ENCODE measurements at places on chromosomes 1 and 21.

DNA sequence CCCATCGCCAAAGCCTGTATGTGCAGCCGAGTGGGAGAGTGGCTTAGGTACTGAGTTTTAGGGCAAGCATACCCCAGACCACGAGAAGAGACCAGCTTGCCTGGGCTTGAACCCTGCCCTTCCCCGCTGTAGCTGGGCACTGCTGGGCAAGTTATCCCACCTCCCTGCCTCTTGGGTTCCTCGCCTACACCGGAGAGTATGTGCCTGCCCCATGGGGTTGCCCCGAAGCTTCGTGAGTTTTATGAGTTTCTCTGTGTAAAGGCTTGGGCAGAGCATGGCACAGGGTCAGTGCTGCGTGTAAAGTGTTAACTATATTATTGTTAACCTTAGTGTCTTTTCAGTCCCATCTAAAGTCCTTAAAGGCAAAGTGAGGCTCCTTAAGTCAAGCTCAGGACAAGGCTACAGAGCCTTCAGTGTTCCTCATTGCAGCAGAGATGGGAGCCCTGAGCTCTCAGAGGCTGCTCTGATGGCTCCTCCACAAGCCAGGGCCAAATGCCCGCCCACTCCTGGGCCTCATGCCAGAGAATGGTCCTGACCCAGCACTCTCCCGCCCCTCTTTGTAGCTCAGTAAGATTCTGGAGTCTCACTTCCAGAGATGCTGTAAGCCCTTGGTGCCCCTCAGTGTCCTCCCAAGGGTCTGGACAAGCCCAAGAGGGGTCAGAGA is 37.0 kb upstream of the KCNA10 start:
- DNase-seq: no peak

- no peak for DNase-seq
These were observed 15.1 kb upstream of the RBM8A start for GRCh38 chr1:145942405-145942804.

DNA sequence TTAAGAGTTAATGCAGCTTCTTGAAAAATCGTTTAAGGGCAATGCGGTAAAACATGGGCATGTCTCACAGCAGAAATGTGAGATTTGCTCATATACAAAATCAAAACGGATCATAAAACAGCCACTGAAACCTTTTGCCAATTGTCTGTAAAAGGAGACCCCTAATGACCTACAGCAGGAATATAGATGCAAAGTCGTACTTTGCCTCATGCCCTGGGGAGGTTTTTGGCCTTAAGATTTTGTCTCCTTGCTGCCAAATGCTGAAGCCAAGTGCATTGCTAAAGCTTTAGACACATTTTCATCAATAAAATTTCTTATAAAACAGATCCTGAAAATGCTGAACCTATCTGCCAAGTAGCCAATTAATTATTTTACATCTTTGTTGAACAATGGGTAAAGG is 226.9 kb downstream of the TGFB2 start:
- no peak for DNase-seq

DNA sequence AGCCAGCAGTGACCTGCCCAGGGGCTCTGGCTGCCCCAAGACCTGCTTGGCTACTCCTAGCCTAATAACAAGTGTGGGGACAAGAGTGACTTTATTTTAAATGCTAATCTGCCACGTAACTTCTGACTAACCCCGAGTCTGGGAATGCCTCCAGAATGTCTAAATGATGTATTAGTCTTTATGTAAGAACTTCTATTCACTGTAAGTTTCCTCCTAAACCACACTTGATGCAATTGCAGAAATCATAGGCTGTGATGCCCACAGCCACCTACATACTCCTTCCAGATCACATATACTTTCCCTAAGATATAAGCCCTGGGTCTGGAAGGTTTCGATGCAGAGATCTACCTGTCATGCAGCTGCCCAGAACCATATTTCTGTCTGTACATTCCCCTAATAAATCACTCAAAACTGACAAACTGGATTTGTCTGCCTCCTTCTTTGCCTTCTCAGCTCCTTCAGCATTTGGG is 5.9 kb upstream of the VPS45 start:
- no peak for DNase-seq

- DNase-seq: no peak
These were observed 426.3 kb upstream of the CHRM3 start for GRCh38 chr1:238960071-238960470.

GRCh38 chr1:164595212-164595611 is 36.2 kb downstream of the PBX1 start:
- DNase-seq: no peak

- DNase-seq: no peak
These were observed 123.8 kb downstream of the TRABD2B start for GRCh38 chr1:47873337-47873736.

- no peak for DNase-seq
These were observed 1.6 kb downstream of the ELOVL1 start for GRCh38 chr1:43366179-43366578.

- DNase-seq: no peak
These were observed 3.4 kb upstream of the NVL start for GRCh38 chr1:224333309-224333926.

DNA sequence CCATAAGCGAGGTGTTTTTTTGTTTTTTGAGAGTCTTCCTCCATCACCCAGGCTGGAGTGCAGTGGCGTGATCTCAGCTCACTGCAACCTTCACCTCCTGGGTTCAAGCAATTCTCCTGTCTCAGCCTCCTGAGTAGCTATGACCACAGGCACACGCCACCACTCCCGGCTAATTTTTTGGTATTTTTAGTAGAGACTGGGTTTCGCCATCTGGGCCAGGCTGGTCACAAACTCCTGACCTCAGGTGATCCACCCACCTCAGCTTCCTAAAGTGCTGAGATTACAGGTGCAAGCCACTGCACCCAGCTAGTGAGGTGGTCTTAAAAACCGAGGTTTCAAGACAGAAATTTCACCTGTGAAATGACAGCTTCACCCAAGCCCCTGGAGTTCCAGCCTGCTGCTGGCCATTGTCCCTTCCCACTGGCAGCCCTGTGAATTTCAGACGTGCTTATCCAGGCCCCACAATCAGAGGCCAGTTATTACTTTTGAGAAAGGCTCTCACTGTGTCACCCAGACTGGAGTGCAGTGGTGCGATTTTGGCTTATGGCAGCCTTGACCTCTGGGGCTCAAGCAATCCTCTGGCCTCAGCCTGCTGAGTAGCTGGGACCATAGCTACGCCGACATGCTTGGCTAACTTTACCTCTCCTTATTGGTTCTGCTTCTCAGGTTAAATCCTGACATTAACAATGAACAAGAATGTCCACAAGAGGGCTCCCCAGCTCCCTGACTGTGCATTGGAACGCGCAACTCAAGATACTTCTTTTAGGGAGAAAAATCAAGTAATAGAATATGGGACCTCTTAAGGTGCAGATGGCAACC is 19.4 kb downstream of the ENO1 start:
- DNase-seq: no peak

- no peak for DNase-seq
These were observed 6.4 kb downstream of the GSTM5 start for GRCh38 chr1:109718495-109718894.

- DNase-seq: no peak
These were observed 13.4 kb upstream of the HSD11B1 start for GRCh38 chr1:209691237-209691636.

DNA sequence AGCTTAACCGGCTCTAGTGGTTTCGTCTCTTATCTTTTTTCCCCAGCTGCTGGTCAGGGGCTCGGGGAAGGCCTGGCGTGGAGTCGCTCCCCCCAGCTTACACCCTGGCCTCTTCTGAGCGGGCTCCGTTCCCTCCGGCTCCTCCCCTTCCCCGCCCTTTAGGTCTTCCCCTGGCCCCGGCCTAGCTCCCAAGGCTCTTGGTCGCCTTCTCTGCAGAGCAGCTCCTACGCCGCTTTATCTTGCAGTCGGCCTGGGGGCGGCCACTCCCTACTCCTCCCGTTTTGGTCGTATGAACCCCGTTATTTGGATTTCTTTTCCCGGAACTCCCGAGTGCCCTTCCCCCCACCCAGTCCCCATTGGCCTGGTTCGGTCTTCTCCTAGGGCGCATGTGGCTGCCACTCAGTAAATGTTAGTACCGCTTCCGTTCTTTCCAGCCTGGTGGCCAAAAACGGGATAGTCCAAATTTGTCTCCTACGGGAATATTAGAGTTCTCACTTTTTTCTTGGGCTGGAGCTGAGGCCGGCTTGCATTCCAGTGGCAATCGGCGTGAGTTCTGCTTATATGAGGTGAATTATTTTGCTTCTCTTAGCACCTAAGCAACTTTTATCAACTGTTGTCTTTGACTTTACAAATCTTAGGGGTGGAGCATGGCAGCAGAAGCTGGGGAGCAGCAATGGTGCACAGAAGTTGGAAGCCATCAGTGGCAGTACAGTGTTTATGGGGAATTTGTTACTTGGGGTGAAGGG is 467 bp downstream of the THRAP3 start:
- DNase-seq: no peak

- DNase-seq: no peak
These were observed 38.8 kb downstream of the WNT4 start for GRCh38 chr1:22104094-22104493.

GRCh38 chr1:36481091-36481490 is 1.6 kb downstream of the CSF3R start:
- DNase-seq: no peak

- DNase-seq: no peak
These were observed 42.0 kb downstream of the RAB3B start for GRCh38 chr1:51948491-51948915.

DNA sequence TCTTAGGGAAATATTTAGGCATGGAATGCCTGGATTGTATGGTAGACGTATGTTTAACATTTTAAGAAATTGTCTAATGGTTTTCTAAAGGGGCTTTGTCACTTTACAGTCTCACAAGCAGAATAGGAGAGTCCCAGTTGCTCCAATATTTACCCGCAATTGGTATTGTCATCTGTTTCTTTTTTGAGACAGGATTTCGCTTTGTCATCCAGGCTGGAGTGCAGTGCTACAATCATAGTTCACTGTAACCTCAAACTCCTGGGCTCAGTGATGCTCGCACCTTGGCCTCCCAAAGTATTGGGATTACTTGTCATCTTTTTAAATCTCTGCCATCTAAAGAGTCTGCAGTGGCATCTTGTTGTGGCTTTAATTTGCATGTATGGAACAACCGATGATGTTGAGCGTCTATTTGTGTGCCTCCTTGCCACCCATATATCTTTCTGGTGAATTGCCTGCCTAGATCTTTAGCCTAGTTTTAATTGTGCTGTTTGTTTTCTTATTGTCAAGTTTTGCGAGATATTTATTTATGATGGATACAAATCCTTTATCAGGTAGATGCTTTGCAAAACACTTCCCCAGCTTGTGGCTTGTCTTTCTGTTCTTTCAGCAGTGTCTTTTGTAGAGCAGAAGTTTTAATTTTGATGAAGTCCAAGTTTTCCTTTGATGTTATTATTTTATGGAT is 32.0 kb upstream of the EDARADD start:
- no peak for DNase-seq

DNA sequence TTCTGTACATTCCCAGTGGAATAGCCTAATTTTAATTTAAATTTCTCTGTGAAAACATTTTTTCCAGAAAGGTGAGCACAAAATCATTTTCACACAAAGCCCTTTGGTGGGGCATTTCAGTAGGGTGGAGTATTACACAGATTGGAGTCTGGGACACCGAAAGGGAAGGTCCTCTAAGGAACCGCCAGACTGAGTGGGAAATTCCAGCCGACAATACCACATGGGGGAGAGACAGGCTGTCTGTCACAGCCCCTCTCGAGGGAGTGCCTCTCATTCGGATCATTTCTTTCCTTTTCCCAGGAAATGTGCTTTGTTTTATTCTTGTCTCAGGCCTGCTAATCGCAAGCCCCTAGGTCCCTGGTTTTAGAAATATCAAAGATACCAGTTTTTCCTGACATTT is 150.6 kb upstream of the HOOK1 start:
- no peak for DNase-seq

GRCh38 chr1:224696891-224697765 is 81.0 kb downstream of the CNIH3 start:
- DNase-seq: no peak

DNA sequence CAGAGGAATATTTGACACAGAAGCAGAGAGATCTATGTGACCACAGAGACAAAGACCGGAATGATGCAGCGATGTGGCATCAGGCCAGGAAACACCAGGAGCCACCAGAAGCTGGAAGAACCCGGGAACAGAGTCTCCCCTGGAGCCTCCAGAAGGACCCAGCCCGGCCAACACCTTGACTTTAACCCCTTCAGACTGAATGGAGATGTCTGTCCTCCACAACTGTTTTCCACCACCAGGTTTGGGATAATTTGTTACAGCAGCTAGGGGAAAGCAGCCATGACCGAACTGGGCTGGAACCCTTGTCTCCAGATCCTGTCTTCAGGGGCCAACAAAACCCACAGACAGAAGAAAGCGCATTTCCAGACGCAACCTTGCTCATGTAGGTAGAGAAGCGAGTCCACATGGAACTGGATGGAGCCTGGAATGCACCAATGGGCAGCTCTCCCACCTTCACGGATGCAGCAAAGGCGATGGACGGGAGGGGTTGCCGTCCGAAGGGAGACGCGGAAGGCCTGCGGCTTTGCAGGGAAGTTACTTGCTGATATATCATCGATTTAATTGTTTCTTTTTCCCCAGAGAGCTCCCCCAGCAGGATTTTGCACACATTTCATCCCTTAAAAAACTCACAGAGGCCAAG is 396.6 kb downstream of the NPHP4 start:
- DNase-seq: no peak

GRCh38 chr1:73197972-73198371 is 915.6 kb upstream of the NEGR1 start:
- no peak for DNase-seq

GRCh38 chr1:59833022-59833421 is 18.3 kb downstream of the HOOK1 start:
- DNase-seq: no peak

- DNase-seq: no peak
These were observed 70.2 kb downstream of the DAB1 start for GRCh38 chr1:57353654-57354053.

DNA sequence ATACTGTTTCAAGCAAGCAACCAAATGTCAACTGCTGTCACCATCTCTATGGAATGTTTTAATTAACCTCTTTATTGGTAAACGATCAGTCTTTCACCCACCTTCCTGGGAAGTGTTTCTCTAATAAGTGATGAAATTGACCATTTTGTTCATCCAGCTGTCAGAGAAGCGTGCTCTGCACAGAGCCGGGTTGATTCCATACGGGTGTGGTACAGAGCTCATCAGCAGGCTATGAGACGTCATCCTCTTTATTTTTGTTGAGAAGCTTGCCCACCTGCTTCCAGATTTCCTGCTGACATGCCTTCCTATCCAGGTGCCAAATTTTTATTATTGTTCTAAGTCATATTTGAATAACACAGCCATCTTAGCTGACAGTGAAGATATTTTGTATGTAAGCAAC is 482.5 kb downstream of the RWDD3 start:
- no peak for DNase-seq

- DNase-seq: no peak
These were observed 384.7 kb upstream of the VAMP3 start for GRCh38 chr1:7386226-7387052.

DNA sequence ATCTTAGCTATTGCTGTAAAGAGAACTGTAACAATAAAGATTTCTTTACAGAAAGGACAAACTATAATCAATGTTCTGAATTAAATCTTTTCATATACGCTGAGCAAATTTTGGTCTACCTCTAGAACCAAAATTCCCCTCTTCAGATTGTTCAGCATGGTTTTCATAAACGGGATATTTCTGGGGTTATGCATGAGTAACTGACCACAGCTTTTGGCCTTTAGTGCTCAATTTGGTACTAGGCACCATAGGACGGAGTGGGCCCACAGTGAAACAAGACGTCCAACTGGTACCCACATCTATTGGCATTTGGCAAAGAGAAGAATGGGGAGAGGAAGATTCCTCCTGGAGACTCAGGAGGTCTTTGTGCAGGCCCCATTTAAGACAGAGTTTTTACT is 184.5 kb downstream of the TGFBR3 start:
- no peak for DNase-seq

GRCh38 chr1:201022820-201023516 is 546 bp downstream of the KIF21B start:
- DNase-seq: no peak
